BJ (cell line): ENCODE measurements at places on chromosomes 11 and 22. TPM values are rescaled to one million over a fixed set of nuclear protein-coding genes. Genes with fewer than 3 reads are reported as not detected.
A peak's percentile ranks its signal among the peaks of the same experiment; 100 is the strongest.

DNA sequence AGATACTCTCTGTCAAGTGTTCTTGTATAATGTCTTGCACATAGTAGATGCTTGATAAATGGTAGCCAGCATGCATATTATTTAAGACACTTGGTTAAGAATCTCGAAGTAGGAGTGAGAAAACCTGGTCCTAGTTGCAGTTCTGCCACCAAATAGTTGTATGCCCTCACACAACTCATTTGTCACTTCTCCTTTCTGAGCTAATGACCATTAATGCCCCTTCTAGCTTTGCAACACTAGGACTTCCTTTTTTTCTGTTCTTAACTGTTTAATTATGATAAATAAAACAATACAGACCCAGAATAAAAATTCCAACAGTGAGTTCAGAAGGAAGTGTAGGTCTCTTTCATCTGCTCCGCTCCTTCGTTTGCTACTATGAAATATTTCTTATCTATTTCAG lies 453.6 kb downstream of the TMEM135 start:
- DNase-seq = no peak

DNA sequence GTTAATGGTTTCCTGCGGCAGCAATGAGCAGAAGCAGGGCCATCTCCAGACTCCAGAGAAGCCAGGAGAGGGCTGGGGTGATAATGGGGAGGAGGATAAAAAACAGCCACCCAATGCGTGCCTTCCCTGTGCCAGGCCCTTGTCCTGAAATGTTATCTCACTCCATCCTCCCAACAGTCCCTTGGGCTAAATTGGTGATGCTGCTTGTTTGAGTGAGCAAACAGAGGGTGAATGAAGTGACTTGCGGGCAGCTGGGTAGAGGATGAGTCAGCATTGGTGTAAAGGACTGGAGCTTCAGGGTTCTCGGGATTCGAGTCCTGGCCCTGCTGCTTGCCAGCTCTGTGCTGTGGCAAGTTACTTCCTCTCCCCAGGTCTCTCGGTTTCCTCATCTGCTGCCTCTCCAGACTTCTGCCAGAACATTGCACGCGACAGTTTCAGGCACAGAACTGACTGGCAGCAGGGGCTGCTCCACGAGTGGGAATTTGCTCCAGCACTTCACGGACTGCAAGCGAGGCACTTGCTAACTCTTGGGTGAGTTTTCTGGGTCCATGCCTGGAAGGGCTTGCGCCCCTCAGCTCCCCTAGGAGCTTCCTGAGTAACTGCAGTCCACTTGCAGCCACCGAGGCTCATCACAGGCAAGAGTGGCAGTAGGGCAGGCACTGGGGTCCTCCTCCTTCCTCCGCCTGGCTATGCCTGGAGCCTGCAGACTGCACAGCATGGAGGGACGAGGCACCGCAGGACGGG lies at the start of gene P2RY6:
Gene P2RY6, plus strand, starts transcription at position 403 of the 744 bp plus-strand sequence. CDS start 24,181 bp downstream, outside the sequence.
- DNase-seq = no peak

DNA sequence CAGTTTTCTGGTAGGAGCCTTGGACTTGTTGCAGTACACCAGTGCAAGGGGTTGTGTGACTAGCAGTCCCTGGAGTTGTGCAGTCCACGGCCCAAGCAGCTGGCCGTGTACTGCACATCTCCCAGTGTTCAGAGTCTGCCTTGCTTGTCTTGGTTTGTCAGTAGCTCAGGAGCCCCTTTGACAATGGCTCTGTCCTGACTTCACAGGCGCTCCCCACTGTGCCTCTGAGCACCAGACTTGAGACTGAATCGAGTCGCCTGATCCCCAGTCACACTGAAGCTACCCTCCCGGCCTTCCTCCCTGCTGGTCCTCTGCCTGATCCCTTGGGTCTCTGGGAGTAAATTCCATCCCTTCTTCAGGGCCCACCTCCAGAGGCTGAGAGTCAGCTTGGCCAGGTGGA lies 19.4 kb downstream of the SYNGR1 start:
- DNase-seq = no peak

DNA sequence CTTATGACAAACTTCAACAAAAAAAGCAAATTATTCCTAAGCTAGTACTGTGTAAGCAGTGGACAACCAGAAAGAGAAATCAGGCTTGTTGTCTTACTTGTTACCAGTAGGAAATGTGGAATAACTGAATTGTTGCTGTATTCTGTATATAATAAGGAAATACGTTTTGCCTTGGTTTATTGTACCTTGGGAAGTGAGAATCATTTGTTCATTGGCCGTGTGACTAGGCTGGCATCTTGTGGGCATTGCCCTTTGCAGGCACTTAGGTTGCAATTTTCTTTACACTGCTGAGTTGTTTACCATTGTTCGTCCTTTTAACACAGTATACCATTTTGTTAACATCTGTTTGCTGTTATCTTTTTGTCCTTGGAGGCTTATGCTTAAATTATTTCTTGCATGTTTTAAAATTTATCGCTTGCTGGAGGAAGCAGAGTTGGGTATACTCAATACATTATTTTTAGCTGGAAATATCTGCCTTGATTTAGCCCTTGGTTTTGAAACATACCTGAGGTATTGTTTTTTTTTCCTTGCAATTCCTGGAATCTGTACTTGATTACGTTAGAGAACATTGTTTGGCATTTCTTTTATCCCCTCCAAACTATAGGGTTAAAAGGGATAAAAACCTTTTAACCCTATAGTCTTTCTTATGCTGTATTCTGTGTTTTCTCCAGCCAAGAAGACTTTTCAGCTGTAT lies 109.3 kb downstream of the DDX10 start:
- no peak for DNase-seq

DNA sequence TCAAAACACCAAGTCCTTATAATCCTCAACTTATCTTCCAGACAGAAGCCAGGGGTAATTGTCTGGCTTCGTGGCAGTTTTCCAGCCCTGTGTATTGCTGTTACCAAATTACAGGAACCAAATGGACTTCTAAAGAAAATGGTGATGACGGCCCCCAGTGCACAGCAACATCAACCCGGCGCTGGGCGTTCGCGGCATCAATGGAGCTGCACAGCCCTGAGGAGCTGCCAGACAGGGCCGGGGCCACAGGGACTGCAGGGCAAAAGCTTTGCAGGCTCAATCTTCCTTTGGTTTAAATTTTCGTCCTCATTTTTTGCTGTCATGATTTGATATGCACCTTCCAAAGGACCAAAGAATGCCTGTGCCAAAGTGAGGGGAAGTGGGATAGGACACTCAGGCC lies 292.5 kb downstream of the BRD1 start:
- DNase-seq = no peak

DNA sequence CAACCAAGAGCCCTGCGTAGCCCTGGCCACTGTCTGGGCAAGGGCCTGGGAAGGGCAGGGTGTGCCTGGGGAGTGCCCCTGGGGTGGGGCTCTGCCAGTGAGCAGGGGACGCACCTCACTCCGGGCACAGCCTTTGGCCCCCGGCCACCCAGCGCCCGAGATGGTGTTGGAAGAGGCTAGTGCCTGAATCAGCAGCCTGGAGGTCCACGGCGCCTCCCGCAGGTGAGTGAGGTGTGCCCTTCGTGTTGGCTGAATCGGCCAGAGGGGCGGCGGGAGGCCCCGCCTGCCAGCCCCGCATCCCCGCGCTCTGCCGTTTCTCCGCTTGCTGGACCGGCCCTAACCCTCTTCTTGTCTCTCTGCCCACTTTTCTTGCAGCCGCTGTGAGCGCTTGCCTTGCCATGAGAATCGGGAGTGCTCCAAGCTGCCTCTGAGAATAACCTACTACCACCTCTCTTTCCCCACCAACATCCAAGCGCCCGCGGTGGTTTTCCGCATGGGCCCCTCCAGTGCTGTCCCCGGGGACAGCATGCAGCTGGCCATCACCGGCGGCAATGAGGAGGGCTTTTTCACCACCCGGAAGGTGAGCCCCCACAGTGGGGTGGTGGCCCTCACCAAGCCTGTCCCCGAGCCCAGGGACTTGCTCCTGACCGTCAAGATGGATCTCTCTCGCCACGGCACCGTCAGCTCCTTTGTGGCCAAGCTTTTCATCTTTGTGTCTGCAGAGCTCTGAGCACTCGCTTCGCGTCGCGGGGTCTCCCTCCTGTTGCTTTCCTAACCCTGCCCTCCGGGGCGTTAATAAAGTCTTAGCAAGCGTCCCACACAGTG lies 60.1 kb downstream of the FBLN1 start:
- no peak for DNase-seq

DNA sequence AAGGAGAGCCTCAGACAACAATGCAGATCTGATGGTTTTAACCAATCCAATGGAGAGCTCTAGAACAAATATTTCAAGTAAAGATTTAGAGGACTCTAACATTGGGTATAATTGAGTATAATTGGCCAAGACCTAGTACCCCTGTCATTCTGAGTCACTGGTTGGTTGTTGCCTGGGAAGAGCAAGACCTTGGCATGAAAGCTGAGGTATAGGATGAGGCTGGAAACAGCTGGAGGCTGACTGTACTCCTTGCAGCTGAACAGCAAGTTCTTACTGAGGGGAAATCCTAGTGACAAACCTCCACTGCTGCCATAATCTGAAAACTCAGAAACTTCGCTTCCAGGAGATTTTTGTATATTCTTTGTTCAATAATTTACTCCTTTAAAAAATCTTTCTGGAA lies 54.3 kb upstream of the MUC15 start:
- DNase-seq = no peak

- peak; percentile 70 for DNase-seq
Observed at GRCh38 chr11:103842795-103843194, 193.6 kb upstream of the DDI1 start.

DNA sequence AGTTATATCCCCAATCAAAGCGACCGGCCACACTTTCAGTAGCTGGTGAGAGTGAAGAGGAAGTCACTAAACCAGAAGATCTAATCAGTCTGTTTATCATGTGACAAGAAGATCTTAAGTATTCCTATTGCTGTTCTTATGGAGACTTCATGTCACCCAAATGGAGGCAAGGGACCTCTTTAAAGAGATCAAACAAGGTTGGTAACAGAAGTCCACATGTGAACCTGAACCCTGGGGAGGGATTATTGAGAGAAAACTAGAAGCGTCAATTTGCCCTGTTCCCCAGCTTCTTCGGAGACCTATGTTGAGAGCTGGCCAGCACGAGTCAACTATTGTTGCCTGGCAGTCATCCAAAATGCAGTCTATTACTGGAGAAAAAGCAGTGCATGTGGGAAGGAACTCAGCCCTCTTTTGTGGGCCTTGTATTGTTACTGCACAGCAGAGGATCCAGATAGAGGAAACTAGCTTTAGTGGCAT lies 76.9 kb upstream of the CTSC start:
- no peak for DNase-seq

DNA sequence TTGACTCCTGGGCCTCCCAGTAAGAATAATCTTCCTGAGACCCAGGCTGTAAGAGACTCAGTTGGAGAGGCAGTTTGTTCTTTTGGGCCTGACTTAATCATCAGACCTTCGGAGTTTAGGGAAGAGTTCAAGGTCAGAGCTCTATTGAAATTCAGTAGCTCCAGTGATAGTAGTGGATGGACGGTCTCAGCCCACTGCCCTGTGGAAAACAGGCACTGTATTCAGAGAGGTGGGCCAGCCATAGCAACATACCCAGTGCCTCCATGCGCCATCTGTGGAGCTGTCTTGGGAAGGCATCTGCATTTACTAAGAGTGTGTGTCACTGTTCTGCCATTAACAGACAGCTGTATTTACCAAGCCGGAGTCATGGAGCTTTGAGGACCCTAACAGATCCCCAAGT lies 2.9 kb downstream of the SMARCB1 start:
- no peak for DNase-seq

- no peak for DNase-seq
Observed at GRCh38 chr11:115657586-115657985, 153.4 kb upstream of the CADM1 start.

- no peak for DNase-seq
Observed at GRCh38 chr22:44051961-44052360, 27.9 kb downstream of the PARVB start.

GRCh38 chr22:37100589-37101127 lies 8.9 kb downstream of the TMPRSS6 start:
- no peak for DNase-seq

GRCh38 chr11:125071435-125071834 lies 8.3 kb downstream of the SLC37A2 start:
- DNase-seq = no peak

- DNase-seq = no peak
Observed at GRCh38 chr11:86624366-86624765, 48.0 kb downstream of the ME3 start.

GRCh38 chr11:74612877-74613276 lies 20.5 kb downstream of the POLD3 start:
- no peak for DNase-seq

GRCh38 chr11:27423125-27423524 lies 49.5 kb downstream of the LGR4 start:
- DNase-seq = peak; percentile 26

DNA sequence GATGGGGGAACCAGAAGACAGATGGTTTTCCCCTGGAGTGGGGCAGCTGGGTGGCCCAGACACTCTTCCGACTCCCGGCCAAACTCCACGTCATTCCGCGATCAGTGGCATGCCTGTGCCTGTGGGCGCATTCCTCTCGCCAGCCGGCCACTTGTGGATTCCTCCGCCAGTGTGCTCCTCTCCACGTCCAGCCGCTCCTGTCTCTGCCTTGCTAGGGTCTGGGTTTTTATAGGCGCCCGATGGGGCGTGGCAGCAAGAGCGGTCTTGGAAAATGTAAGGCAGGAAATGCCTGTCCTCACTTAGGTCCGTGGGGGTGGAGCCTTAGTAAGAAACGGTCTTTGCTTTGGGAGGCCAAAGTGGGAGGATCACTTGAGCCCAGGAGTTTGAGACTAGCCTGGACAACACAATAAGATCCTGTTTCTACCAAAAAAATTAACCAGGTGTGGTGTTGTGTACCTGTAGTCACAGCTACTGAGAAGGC lies 81.6 kb upstream of the SEPTIN5 start:
- no peak for DNase-seq

MOB2 gene
- 36.0 and 61.3 TPM in 2 replicates for polyA plus RNA-seq

MMP12 gene
- polyA plus RNA-seq = 0.12 and 0.38 TPM in 2 replicates

C11orf42 gene
- not detected in 2 replicates for polyA plus RNA-seq

FXYD2 gene
- polyA plus RNA-seq = not detected in 2 replicates

OR4D5 gene
- not detected in 2 replicates for polyA plus RNA-seq
